ENCODE measurements at places on chromosomes 2 and 18.
A peak's percentile ranks its signal among the peaks of the same experiment; 100 is the strongest.

- ATAC-seq = no peak
These were observed 95.4 kb upstream of the FZD7 start for GRCh38 chr2:201938156-201938775.

DNA sequence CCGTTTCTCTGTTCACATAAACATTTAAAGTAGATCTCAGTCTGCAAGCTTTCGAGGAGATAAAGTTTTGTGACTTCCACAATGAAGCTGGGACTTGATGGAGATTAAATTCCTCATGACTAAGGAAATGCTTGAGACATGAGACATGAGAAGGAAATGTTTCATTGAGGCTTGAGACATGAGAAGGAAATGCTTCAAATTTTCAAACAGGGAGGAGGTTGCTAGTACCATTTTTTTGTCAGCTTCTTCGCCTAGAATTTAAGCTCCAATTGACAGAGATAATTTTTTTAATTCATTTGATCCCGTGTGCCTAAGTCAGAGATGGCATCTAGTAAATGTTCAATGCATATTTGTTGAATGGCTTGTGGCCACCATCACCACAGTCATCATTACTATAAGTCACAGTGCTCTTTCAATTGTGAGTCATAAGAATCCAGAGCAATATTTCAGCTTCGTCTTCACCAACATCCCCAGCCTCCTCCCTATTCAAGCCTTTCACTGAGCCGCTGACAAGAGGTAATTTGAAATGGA, 543 bp upstream of the MARCHF4 start:
- ATAC-seq = peak; percentile 46

DNA sequence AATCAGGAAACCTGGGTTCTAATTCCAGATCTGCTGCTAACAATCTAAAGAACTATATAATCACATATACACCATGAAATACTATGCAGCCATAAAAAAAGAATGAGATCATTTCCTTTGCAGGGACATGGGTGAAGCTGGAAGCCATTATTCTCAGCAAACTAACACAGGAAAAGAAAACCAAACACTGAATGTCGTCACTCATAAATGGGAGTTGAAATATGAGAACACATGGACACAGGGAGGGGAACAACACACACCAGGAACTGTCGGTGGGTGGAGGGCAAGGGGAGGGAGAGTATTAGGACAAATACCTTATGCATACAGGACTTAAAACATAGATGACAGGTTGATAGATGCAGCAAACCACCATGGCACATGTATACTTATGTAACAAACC, 33.2 kb downstream of the CDH2 start:
- no peak for ATAC-seq

- ATAC-seq = no peak
These were observed 8.0 kb downstream of the PDCD1 start for GRCh38 chr2:241850544-241851324.

DNA sequence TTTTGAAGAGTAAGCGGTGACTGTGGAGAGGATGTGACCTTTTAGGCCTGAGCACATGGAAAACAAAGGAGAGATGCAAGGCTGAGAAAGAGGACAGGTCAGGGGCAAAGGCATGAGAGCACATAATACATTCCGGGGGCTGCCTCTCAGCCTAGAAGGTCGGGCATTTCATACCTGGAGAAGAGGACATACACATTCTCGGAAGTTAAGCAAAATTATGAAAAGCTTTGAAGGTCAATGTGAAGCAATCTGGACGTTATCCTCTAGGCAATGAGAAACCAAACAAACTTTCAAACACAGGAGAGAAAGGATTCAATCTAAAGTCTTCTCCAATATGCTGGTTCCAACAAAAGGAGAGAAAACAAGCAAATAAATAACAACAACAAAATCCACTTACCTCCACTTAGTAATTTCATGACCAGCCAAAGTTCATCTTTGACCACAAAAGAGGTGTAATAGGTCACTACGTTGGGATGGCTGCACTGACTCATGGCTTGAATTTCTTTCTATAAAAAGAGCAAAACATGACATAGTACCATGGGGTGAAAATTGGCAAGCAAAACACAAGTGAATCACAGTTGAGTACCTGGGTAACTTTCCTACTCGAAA, 80.4 kb downstream of the STK39 start:
- peak; percentile 82 for ATAC-seq

DNA sequence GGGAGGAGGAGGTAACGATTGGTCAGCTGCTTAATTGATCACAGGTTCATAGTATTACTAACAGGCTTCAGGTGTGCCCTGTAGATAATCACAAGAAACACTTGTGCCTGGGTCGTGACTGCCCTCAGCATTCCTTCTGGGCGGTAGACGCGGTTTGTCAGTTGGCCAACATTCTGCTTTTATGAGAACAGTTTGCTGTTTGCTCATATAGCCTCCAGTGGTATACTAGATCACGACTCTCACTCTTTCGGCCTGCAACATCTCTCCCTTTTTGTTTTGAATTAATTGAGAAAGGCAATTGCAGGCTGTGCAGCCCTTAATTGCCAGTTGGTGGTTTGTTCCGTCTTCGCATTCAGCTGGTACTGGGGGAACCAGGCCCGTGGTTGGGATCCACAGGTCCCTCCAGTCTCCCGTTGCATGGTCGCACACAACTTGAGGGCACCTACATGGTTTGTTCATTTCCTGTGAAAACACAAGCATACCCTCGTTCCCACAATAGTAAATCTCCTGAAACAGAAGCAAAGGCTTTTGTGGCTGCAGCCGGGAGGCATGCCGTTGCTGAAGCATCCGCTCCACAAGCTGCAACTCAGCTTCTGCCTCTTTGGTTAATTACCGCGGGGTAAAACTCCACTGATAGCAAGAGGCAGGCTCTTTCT, 30.3 kb upstream of the GPR17 start:
- ATAC-seq = no peak

- ATAC-seq = no peak
These were observed 172.2 kb downstream of the TMEM247 start for GRCh38 chr2:46651363-46652099.

DNA sequence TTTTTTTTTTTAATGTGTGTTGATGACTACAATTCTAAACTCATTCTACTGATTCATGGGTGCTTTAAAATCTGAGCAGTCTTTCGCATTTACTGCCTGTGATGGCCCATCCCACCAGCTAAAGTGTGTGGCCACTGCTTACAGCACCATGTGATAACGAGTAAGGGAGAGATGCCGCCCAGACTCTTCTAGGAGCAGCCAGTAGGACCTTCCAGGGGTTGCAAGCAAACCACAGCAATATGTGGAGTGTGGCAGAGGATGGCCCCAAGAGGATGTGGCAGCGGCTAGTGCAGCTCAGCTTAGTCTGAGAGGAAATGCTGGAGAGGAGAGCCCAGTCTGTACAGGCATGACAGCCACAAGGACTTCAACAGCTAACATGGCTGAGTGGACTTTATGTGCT, 14.9 kb downstream of the IL1B start:
- peak; percentile 43 for ATAC-seq

DNA sequence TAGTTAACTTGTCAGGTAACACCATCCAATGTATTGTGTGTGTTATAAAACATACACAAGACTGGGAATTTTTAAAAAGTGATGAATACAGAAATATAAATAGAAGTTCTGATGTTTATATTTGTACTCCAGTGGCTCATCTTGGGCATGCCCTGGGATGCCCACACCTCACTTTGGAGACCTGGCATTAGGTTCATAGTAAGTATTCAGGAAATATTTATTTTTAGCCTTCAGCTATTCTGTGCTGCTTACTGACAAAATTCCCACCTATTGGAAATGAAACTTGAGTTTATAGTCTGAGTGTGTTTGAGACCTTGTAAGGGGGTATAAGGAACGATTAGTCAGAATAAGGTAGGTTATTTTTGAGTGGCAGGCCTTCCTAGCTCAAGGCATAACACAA, 67.5 kb downstream of the MYO1B start:
- no peak for ATAC-seq

DNA sequence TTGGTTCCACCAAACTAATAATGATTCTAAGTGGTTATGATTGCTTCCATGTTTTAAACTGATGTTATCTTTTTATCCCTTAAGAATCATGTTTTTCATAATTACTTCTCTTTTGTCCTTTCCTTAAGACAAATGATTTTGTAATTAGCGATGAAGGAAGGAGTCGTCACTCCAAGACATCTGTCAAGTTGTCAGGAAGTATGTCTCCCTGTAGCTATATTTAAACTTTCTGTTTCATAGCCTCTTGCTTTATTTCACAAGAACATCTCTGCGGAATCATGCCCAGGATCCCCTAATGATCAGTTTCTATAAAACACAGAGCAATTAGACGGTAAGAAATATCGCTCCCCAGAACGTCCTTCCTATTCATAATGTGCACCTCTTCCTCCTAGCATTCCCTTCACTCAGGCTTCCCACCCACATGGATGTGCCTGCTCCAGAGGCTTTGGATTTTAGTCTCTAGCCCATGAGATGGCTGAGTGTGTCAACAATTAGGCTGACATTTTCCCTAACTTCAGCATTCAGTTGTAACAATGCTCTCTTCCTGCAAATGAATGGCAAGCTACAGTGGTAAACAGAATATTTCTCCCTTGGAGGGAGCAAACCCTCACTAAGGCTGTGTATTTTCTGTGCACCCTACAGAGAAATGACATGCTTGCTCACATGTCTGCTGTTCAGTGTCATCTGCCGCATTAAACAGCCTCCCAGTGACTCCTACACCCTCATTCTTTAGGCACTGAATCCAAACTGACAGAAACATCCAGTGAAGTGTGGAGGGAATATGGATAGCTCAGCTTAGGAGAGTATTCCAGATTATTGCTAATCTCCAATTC, 879.6 kb upstream of the CELF4 start:
- ATAC-seq = no peak

DNA sequence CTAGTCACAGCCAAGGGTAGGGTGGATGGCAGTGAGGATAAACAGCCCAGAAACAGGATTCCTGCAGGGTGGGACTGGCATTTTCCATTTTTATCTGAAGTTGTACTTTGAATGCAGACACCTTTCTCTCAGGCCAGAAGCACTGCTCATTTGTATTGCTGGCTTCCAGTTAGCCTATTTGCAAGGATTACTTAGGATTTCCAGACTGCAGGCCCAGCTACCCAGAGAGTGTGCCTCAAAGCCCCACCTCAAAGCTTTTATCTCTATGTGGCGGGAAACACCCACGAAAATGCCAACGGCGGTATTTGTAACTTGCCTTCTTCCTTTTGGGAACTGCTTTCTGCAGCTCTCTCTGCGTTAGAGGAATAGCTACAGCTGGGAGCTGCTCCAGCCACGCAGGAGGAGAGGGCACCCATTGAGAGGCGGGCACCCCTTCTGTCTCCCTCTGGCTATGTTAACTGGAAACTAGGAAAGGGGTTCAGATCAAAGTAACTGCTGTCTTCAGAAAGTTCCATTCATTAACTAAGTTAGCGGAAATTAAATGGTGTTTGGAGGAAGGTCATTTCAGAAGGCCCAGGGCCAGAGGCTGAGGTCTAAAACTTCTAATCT, 144.9 kb downstream of the TGIF1 start:
- no peak for ATAC-seq

DNA sequence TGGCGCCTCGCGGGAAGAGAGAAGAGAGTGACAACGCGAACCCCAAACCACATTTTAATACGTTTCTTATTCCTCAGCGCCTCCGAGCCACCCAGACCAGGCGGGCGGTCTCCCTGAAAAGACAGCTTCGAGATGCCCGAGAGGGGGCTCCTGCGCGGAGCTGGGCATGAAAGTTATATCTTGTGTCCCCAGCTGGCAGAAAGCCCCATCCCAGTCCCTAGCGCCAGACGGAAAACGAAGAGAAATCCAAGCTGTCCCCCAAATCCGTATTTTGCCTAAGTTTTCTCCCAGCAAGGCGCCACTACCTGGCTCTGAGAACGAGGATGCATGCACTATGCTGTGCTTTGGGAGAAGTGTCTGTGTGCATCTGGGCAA, 797 bp downstream of the NXPH2 start:
- no peak for ATAC-seq

DNA sequence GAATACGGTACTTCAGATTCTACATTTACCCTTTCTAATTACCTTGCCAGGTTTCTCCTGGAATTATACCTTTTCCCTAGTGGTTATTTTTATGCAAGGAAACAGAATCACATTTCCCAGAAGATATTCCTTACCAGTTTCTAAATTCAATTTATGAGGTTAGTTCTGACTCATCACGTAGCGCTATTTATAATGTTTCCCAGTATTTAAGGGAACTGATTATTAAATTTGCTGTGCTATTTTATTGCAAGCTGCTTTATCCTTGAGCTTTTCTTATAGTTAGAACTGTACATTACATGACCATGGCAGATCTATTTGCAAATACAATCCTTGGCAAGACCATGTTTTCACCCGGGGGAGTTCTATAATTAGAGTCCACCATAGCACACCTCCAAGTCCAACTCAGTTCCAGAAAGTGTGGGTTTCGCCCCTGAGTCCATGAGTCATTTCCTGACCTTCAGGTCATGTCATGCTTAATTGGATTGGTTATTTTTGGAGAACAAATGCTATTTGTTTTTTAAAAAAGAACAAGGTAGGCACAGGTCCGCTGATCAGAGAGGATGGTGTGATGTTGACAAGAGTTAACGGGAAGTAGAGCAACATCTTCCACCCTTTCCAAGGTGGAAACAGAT, 126.6 kb downstream of the ZNF532 start:
- ATAC-seq = peak; percentile 49

DNA sequence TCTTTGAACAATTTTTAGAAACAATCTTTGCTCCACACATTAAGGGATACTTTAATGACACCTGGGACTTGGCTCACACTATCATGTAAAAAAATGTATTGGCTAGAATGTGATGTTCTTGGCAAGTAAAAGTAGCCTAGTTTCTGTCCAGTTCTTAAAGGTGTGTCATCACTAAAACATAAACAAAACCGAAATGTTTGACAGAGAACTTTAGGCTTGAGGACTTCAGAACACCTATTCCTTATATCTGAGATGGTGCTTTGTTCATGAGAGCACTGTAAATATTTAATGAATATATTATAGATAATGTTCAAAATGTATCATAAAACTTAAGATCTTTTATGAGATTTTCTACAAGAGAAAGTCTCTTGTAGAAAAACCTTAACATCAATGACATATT, 19.8 kb upstream of the HNRNPA3 start:
- ATAC-seq = no peak

GRCh38 chr2:197969391-197969893, 165.0 kb downstream of the PLCL1 start:
- peak; percentile 84 for ATAC-seq

DNA sequence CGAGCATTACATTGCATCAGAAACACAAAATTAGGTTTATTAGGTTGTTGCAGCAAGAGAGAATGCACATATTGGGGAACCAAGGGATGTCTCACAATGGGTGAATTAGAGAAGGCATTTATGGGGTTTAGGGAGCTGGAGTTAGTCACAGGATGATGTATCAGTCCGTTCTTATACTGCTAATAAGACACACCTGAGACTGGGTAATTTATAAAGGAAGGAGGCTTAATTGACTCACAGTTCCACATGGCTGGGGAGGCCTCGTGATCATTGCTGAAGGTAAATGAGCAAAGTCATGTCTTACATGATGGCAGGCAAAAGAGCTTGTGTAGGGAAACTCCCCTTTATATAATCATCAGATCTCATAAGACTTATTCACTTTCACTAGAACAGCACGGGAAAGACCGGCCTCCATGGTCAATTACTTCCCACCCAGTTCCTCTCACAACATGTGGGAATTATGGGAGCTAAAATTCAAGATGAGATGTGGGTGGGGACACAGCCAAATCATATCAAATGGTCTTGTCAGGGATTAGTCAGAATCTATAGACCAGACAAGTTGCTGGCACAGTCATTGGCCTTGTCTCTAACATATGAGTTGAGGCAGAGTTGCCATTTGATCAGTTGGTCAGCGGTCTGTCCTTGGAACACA, 61.9 kb upstream of the RBMS1 start:
- no peak for ATAC-seq

- ATAC-seq = no peak
These were observed 61.4 kb downstream of the TWIST2 start for GRCh38 chr2:238908960-238909951.

GRCh38 chr2:12479065-12479601, 237.6 kb upstream of the TRIB2 start:
- ATAC-seq = no peak
